ENCODE measurements at places on chromosomes 3 and 15.

DNA sequence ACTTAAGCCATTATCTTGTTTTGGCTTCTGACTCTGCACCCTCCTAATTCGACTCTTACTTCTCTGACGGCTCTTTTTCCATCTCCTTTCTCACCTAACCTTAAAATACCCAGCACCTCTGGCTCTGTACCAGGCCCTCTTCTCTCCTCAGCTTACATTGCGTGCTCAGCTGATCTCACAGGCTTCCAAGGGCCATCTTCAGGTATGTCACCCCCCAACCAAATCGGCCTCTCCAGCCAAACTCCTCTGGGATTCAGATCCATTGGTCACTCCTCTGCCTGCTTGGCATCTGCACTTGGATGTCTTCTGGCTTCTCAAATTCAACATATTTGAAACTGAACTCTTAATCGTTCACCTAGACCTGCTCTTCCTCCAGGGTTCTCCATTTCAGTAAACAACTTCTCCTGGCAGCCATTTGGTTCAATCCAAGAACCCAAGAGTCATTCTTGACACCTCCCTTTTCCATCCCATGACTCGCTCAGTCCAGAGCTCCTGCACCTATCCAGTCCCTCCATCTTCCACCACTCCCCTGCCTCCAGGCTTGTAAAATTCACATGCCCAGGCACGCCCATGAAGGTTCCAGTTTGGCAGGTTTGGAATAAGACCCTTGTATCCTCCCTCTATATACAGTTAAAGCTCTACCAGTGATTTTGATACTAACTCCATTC is 35.2 kb upstream of the SLC41A3 start:
- DNase-seq: no peak

DNA sequence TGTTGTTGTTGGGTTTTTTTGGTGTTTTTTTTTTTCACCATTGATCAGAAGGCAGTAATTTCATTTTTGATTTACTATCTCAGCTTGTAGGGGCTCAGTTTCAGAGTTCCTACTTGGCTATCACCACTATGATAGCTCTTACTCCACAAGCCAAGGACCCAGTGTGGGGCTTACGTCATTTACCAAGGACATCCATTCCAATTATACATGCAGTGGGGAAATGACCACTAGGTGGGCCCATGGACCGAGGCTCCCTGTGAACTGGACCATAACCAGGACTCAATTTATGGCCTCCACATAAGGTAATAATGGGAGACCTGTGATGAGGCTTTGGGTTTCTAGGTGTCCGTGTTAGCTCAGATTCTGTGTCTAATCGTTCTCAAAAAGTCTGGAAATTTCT is 67.5 kb upstream of the CACNA1D start:
- no peak for DNase-seq

DNA sequence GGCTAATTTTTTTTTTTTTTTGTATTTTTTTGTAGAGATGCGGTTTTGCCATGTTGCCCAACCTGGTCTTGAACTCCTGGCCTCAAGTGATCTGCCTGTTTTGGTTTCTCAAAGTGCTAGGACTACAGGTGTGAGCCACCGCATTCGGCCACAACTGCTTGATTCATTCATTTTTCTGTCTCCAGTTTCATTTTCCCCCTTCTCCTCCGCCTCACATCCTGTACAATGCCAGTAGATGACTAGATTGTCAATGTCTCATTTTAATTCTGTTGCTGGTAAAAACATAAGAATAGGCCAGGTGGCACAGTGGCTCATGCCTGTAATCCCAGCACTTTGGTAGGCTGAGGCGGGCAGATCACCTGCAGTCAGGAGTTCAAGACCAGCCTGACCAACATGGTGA is 12.0 kb upstream of the ZNF592 start:
- no peak for DNase-seq

DNA sequence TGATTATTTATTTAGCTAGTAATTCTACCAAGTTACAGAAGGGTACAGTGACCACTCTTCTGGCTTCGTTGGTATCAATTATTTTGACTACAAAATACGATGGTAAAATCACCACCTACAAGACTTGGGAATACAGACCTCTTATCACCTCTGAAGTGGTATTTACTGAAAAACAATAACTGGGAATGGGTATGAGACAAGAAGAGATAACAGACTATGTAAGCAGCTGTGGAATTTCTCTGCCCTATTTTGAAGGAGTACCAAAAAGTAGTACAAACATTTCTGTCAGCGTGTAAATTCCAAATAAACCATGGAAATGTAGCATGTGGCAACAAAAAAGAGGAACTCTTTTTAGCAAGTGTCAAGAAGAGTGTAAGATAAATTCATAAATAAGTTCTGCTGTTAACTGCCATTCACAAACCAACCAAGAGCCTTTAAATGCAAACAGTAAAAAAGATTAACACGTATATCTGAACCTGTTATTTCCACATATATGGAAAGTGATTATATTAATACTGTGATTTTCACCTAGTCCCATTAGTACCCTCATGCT is 77.0 kb upstream of the SLC12A8 start:
- no peak for DNase-seq

GRCh38 chr3:138694287-138695007 is 85.9 kb downstream of the FAIM start:
- DNase-seq: no peak

DNA sequence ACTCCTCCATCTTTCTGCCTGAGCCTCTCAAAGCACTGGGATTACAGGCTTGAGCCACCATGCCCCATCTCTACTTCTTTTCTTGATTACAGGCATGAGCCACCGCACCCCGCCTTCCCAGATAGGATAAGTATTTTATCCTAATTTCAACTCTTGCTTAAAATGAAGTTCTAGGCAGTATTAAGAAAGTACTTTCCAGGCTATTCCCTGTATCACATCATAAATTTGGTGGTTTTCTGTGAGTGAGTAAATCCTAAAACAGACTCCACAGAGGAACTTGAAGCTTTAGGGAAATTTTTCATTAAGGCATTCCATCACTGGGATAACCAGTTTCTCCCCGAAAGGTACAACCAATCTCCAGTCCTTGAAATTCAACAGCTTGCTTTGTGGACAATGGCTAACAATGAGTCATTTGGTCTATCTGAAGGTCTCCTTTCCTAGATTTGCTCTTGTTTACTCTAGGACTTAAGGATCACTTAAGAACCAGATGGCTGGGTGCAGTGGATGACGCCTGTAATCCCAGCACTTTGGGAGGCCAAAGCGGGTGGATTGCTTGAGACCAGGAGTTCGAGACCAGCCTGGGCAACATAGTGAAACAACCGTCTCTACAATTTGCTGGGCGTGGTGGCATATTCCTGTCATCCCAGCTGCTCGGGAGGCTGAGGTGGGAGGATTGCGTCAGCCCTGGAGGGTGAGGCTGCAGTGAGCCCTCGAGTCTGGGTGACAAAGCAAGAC is 49.7 kb upstream of the SKIL start:
- no peak for DNase-seq

GRCh38 chr3:32405155-32405554 is 13.5 kb downstream of the CMTM7 start:
- DNase-seq: no peak

DNA sequence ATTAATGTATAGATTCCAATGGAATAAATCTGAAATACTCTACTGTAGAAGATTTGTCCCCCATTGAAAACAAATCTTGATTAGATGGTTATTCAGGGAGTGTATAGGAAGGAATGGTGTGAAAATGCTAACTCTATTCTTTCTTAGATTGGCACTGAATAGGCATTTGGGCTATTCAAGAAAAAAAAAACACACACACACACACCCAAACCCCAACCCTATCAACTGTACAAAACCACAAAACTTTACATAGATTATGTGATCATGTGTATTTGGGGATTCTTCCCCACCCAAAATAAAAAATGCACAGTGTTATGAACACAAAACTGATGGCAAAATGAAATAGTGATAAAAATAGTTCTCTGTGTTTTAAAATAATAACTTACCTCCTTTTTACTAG is 61.8 kb downstream of the TIGIT start:
- no peak for DNase-seq

- DNase-seq: no peak
Measured at GRCh38 chr3:14649466-14649865, 2.1 kb upstream of the CCDC174 start.

DNA sequence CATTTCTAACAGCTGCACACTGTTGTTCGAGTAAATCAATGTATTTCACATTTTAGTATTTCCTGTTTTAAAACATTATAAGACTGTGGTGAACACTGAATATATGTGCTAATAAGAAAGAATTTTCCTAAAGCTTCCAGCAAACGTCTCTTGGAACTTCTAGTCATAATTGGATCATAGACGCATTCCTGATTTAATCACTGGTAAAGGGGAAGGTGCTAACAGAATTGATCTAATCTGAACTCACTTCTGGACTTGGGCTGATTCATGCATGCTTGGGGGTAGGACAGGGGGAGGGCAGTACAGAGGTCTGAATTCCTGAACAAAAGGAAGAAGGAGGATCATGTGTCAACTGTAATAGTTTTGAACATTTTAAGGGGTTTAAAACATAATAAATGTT is 7.3 kb upstream of the LEKR1 start:
- DNase-seq: no peak

- DNase-seq: no peak
Measured at GRCh38 chr15:42404461-42405235, 45.3 kb downstream of the CAPN3 start.

GRCh38 chr3:27976933-27977332 is 254.8 kb upstream of the EOMES start:
- DNase-seq: no peak

GRCh38 chr15:82843566-82843965 is 34.1 kb downstream of the WHAMM start:
- DNase-seq: no peak

DNA sequence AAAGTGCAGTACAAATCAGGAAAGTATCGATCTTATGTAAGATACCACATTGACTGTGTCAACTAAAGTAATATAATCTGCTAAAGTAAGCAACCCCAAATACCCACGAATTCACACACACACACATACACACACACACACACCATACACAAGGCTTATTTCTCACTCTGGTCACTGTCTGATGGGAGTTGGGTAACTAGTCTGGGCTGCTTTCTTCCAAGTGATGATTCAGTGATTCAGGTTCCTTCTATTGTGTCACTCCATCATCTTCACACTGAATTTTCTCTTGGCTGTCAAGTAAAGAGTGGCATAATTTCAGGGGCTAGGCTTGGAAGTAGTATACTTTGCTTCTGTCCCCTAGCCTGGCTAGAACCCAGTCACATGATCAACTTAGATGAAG is 104.8 kb upstream of the CCDC54 start:
- no peak for DNase-seq

DNA sequence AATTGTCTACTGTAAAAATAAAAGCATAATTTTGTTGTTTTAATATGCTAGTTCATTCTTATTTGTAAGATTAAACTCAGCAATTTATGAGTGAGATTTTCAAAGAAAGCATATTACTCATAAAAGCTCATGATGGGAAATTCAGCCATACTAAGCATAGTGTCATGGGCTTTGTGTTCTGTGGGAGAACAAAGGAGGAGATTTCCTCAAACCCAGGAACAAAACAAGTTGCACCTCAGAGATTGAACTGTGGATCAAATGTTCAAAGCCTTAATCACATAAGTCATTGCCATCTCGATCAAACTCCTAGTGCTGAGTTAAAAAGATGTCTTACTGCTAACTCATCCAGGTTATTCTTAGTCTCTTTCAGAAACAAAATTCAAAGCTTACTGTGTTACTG is 85.6 kb upstream of the PDZRN3 start:
- DNase-seq: no peak

- no peak for DNase-seq
Measured at GRCh38 chr15:90872486-90873184, 4.2 kb downstream of the FURIN start.

DNA sequence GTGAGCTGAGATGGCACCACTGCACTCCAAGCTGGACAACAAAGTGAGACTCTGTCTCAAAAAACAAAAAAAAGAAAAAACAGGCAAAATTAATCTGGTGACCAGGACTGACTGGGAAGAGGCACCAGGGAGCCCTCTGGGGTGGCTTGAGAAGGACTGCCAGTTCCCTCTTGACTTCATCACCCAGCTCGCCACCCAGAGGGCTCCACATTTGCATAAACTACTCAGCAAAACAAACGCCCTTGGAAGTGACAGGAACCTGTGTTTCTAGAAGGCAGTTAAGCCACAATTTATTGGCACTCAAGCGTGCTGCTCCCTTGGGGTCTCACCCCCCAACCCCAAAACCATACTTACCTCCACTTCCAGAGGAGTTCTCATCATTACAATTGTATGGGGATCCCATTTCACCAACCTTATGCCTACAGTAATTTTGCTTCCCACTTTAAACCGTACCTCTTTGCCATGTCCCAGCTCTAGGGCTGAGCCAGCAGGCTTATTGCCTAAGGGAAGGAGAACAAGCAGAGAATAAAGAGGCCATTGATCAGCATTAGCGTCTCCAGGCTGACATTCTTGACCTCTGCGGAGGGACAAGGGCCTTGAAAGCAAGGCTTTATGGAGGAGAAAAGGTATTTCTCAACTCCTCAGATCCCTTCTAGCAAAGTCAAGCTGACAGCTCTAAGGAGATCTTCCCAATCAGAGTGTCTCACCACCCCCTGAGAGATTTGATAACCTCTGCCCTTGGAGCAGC is 357.4 kb downstream of the SHQ1 start:
- no peak for DNase-seq

DNA sequence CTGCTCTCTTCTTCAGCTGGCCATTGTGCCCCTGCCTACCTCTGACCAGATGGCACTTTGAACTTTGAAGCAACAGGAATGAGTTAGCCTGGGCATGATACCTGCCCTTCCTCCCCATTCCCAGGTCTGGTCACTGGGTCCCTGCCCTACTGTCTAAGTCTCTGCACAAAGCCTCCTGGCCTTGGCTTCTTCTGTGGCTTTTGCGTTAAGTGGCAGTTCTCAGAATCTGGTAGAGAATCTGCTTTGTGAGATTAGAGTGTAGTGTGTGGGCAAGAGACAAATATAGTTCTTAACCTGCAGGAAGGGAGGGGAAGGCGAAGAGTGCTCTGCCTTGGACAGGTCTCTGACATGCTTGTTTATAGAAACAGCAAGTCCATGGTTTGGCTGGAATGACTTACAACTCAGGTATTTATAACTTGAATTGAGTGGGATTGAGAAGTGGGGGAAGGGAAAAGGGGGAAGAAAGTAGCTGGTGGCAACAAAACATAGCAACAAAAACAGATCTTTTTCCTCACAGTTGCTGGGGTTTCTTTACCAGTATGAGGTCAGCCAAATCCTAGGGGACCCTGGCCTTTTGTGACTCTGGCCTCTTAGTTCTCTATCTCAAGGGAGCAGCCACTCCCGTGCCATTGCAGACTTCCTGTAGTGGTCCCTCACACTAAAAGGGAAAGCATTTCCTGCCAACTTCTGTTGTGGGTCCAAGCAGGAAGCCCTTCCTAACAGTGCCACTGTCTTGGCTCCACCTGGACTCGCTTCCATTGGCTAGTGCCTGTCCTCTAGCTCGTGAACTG is 16.7 kb downstream of the MAPKBP1 start:
- no peak for DNase-seq

DNA sequence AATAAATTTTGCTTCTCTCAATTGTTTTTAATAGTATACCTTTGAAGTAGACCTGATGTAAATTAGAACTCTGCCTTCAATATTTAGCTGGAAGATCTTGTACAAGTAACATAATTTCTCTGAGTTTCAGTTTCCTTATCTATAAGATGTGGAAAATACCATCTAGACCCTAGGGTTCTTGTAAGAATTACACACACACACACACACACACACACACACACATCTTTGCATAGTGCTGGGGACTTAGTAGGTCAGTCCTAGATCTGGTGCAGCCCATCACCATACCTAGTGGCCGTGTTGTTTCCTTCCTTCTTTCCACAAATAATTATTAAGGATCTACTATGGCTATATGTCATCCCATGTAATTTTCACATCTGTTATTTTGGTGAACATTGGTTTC is 11.0 kb downstream of the TRAT1 start:
- DNase-seq: no peak

GRCh38 chr3:62995119-62995518 is 119.9 kb upstream of the CADPS start:
- no peak for DNase-seq
